Upper lobe of left lung (tissue), 6 donors: ENCODE measurements at places on chromosomes 5 and 9.
A peak's percentile ranks its signal among the peaks of the same experiment; 100 is the strongest.

DNA sequence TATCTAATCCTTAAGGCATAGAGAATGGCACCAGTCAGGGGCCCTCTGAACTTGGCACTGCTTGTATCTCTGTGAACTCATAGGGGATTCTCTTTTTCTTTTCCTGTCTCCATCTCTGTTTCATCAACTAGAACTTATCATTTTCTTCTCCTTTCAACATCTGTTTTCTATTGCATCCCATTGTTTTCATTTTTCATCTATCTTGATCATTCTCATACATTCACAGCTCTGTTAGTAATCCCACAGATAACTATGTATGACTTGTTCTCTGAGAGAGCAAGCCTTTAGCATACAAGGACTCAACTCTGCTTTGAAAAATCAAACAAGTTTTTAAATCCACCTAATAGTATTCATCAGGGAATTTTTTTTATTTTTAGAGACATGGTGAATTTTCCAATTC, 264.3 kb downstream of the ARRDC3 start:
- H3K4me3 ChIP-seq: no peak overlapping the region
- H3K27ac ChIP-seq: no peak overlapping the region
- no peaks in the 10 kb centered on the region for H3K27me3 ChIP-seq

- no peak for DNase-seq
- H3K36me3 ChIP-seq: no peaks in the 10 kb centered on the region
- no peaks in the 10 kb centered on the region for H3K4me1 ChIP-seq
- H3K4me3 ChIP-seq: no peak overlapping the region
- no peak overlapping the region for H3K27ac ChIP-seq
- H3K27me3 ChIP-seq: no peaks in the 10 kb centered on the region
Observed at GRCh38 chr5:120532835-120533234, 68.7 kb downstream of the PRR16 start.

GRCh38 chr9:105053209-105053652, 125.3 kb upstream of the ABCA1 start:
- H3K36me3 ChIP-seq: no peaks in the 10 kb centered on the region
- no peak overlapping the region for H3K27ac ChIP-seq
- no peak overlapping the region for H3K4me3 ChIP-seq
- DNase-seq: peak; percentile 64
- no peaks in the 10 kb centered on the region for H3K27me3 ChIP-seq

GRCh38 chr9:75658301-75658905, 232.1 kb upstream of the PCSK5 start:
- no peak overlapping the region for H3K27ac ChIP-seq
- H3K4me1 ChIP-seq: no peaks in the 10 kb centered on the region
- no peak overlapping the region for H3K4me3 ChIP-seq
- H3K36me3 ChIP-seq: no peaks in the 10 kb centered on the region
- H3K27me3 ChIP-seq: no peaks in the 10 kb centered on the region
- DNase-seq: no peak

GRCh38 chr5:126368239-126368812, 54.9 kb upstream of the GRAMD2B start:
- H3K27me3 ChIP-seq: no peaks in the 10 kb centered on the region
- no peaks in the 10 kb centered on the region for H3K36me3 ChIP-seq
- no peak overlapping the region for H3K4me3 ChIP-seq
- H3K4me1 ChIP-seq: no peaks in the 10 kb centered on the region

GRCh38 chr9:115650768-115651167, 502.8 kb upstream of the PAPPA start:
- no peak for DNase-seq
- no peaks in the 10 kb centered on the region for H3K27me3 ChIP-seq
- no peak overlapping the region for H3K27ac ChIP-seq
- H3K4me3 ChIP-seq: no peak overlapping the region
- H3K4me1 ChIP-seq: no peaks in the 10 kb centered on the region

GRCh38 chr5:159403906-159404681, 73.8 kb upstream of the IL12B start:
- no peaks in the 10 kb centered on the region for H3K27me3 ChIP-seq
- H3K27ac ChIP-seq: no peak overlapping the region
- no peak for DNase-seq
- H3K4me1 ChIP-seq: no peaks in the 10 kb centered on the region

DNA sequence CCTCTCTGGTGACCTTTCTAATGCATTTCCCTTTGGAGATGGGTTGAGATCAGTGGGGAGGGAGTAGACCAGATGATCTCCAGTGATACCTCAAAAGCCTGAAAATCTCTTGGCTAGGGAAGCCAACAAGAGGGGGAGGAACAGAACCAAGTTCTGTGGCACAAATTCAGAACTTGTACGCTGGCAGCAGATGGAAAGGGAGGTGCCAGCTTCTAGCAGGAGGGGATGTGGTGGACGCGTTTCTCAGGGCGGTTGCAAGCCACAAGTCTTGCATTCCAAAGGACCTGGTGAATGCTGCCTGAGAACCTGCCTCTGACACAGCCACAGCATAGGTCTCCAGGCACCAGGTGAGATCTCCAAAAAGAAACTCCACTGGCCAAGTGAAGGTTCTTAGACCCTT, 13.4 kb downstream of the SLIT3 start:
- no peaks in the 10 kb centered on the region for H3K36me3 ChIP-seq
- H3K4me3 ChIP-seq: no peak overlapping the region
- H3K27me3 ChIP-seq: no peaks in the 10 kb centered on the region
- DNase-seq: no peak
- H3K4me1 ChIP-seq: no peaks in the 10 kb centered on the region
- no peak overlapping the region for H3K27ac ChIP-seq

GRCh38 chr5:58718269-58718978, 135.5 kb downstream of the RAB3C start:
- no peak overlapping the region for H3K27ac ChIP-seq
- no peaks in the 10 kb centered on the region for H3K27me3 ChIP-seq
- no peaks in the 10 kb centered on the region for H3K36me3 ChIP-seq
- no peak for DNase-seq
- H3K4me3 ChIP-seq: no peak overlapping the region

DNA sequence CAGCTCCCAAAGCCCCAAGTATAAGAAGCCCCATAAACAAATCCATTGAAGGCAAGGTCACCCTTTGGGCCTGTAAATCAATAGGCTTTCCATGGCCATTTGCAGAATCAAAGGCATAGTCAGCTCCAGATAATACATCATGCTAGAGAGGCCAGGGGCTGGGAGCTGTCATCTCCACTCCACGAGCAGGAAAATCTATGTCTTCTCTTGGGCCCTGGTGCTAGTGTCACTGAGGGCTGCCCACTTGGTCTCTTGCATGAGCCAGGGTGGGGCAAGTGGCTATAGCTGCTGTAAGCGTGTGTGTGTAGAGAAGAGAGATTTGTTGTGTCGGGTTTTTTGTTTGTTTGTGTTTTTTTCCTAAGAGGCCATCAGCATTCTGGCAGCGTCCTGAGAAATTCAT, 90.0 kb upstream of the ZNF618 start:
- no peaks in the 10 kb centered on the region for H3K27me3 ChIP-seq
- no peaks in the 10 kb centered on the region for H3K36me3 ChIP-seq
- no peak for DNase-seq
- H3K4me3 ChIP-seq: no peak overlapping the region

DNA sequence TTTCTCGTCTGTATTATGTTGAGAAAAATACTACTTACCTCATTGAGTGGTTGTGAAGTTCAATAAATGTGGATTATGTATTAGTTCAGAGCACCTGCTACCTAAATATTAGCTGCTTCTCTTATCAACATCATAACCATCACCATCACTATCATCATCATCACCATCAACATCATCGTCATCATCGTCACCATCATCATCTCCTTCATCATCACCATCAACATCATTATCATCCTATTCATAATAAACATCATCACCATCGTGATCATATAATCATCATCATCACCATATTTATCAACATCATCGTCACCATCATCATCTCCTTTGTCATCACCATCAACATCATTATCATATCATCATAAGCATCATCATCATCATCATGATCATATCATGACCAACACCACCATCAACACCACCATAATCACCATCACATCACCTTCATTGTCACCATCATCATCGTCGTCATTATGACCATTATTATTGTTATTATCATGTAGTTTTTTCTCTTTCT, 181.0 kb upstream of the ADCY2 start:
- no peak overlapping the region for H3K4me3 ChIP-seq
- no peaks in the 10 kb centered on the region for H3K4me1 ChIP-seq
- H3K36me3 ChIP-seq: no peaks in the 10 kb centered on the region
- DNase-seq: no peak
- H3K27ac ChIP-seq: no peak overlapping the region

GRCh38 chr9:88746029-88746742, 211.2 kb downstream of the NXNL2 start:
- DNase-seq: no peak
- no peaks in the 10 kb centered on the region for H3K4me1 ChIP-seq
- peak overlapping the region; percentile 11 for H3K27ac ChIP-seq
- H3K36me3 ChIP-seq: no peaks in the 10 kb centered on the region
- no peak overlapping the region for H3K4me3 ChIP-seq

DNA sequence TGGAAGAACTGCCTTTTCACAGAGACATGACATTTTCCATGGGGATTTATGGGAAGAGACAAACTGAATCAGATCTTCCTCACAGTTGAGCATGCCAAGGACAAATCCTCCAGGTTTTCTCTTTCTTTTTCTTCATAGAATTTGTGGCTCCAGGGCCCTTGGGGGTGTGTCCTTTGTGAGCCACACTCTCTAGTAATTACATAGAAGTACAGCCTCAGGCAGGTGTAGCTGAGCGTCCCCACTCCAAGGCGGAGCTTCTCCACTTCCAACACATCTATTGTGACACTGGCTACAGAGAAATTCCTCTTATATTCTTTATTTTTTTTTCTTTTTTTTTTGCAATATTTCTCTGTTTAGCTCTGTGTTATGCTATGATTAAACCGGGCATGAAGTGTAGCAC, 420.5 kb upstream of the CD180 start:
- H3K27ac ChIP-seq: no peak overlapping the region
- no peaks in the 10 kb centered on the region for H3K36me3 ChIP-seq
- H3K4me3 ChIP-seq: no peak overlapping the region
- H3K27me3 ChIP-seq: no peaks in the 10 kb centered on the region
- no peaks in the 10 kb centered on the region for H3K4me1 ChIP-seq
- DNase-seq: no peak

DNA sequence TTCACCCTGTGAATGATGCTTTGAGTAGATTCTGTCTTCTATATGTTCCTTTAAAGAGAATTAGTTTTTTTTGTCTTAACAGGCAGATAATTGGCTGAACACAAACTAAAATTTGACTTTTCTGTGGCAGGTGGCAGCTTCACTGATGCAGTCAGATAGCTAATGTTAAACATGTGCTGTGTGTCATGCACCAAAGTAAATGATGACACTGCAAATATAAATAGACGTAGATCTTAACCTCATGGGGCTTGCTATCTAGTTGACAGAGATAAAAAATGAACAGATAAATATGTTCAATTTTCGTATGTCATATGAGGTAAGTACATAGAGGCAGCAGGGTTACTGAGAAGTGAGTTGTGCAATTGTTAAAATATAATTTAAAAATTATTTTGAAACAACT, 82.7 kb downstream of the PARP8 start:
- H3K27ac ChIP-seq: no peak overlapping the region
- no peaks in the 10 kb centered on the region for H3K27me3 ChIP-seq
- DNase-seq: no peak
- peaks cover 21% of the 10 kb centered on the region for H3K4me1 ChIP-seq
- no peak overlapping the region for H3K4me3 ChIP-seq

- H3K4me1 ChIP-seq: peaks cover 19% of the 10 kb centered on the region
- H3K27me3 ChIP-seq: no peaks in the 10 kb centered on the region
- no peak overlapping the region for H3K27ac ChIP-seq
- no peak overlapping the region for H3K4me3 ChIP-seq
Observed at GRCh38 chr9:91953718-91954117, 3.7 kb upstream of the ROR2 start.

DNA sequence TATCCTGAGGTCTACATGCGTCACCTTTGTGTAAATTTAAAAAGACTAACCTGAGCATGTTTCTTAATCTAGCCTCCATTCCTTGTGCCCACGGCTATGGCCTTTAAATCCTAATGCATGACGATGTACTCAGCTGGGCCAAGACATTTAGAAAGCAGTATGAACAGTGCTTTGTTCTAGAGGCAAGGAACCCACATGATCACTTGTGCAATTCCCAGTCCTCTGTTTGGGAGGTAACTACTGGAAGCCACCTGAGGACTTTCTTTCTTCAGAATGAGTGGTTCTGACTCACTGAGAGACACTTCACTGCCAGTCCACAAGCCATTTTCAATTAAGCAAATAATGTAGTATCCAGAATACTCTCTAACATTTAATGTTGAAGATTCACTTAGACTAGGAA, 181.3 kb downstream of the RAB3C start:
- peaks cover 11% of the 10 kb centered on the region for H3K4me1 ChIP-seq
- H3K27me3 ChIP-seq: no peaks in the 10 kb centered on the region
- no peak for DNase-seq
- no peak overlapping the region for H3K27ac ChIP-seq
- H3K4me3 ChIP-seq: no peak overlapping the region

DNA sequence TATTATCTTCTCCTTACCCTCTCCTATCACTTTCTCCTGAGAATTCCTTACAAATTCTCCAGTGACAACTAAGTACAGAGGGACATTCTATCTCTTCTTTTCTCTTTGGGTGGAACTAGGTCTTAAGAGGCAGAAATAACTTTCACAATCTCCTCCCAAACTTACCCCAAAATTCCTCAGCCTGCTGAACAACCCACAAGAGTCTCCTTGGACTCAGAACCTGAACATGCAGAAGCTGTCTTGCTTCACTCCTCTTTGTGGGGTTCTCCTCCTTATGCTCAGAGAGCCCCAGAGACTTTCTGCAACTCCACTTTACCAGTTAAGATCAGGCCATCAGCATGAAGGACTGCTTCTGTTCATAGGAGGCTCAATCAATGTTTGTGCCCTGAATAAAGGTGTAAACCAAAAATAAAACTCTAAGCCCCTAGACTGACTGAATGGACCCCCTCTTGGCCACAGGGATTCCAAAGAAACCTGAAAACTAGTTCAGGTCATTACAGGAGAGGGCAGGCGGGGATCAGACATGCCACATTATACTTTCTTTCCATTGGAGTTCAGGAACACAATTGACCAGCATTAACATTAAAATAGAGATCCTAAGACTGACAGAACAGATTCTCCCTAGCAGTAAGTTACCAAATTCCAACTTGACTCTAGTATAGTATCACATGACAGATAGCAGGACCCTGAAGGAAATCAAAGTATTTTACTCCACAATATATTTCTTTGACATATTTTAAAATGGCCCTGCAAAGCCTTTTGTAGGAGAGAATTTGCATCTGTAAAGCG, 179.7 kb upstream of the FBXL17 start:
- no peak overlapping the region for H3K4me3 ChIP-seq
- H3K27me3 ChIP-seq: no peaks in the 10 kb centered on the region

GRCh38 chr5:14440582-14441431, 140.8 kb upstream of the OTULINL start:
- H3K36me3 ChIP-seq: no peaks in the 10 kb centered on the region
- no peaks in the 10 kb centered on the region for H3K27me3 ChIP-seq
- peak overlapping the region; percentile 31 for H3K4me3 ChIP-seq
- DNase-seq: no peak
- H3K27ac ChIP-seq: no peak overlapping the region

- H3K27me3 ChIP-seq: no peaks in the 10 kb centered on the region
- no peak for DNase-seq
- no peaks in the 10 kb centered on the region for H3K4me1 ChIP-seq
- H3K36me3 ChIP-seq: peaks cover 83% of the 10 kb centered on the region
- H3K27ac ChIP-seq: no peak overlapping the region
Observed at GRCh38 chr5:138159666-138160065, 18.8 kb downstream of the BRD8 start.
